ENCODE measurements at places on chromosomes 13 and 19.

DNA sequence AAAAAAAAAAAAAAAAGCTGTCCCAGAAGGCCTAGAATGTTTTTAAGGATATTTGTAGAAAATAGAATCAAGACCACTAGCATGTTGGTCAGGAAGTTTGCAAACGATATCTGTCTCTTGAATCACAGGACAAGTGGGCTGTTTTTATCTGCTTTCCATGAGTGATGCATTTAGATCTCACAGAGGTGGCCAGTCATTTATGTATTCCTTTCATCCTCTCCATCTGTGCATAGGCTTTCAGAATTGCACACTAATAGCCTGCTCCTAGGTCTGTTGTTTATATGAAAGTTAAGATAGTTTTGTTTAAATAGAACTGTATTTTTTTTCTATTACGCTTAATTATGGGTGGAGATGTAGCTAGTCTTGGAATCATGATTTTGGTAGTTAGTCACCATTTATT lies 289.5 kb downstream of the SHISA2 start:
- no peak for DNase-seq

GRCh38 chr19:55606817-55607216 lies 1.4 kb downstream of the ZNF865 start:
- DNase-seq, result no peak

GRCh38 chr19:16062789-16063188 lies 13.5 kb upstream of the TPM4 start:
- no peak for DNase-seq

GRCh38 chr13:93309886-93310523 lies 83.4 kb downstream of the GPC6 start:
- no peak for DNase-seq

DNA sequence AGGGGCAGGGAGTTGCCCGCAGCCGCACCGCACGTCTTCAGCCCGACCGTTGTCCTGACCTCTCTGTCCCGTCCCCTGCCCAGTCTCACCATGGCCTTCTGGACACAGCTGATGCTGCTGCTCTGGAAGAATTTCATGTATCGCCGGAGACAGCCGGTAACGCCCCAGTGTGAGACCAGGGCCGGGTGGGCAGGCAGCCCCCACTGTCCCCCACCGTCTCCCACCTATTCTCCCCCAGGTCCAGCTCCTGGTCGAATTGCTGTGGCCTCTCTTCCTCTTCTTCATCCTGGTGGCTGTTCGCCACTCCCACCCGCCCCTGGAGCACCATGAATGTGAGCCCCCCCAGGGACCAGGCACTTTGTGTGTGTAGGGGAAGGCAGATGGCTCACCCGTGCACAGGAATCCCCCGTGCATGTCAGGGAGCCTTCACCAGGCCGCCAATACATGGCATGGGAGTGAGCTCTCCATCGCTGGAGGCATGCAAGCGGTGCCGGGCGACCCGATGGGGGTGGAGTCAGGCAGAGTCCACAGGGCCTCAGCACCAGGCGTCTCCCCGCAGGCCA lies 1.4 kb downstream of the ABCA7 start:
- no peak for DNase-seq

- DNase-seq, result no peak
Measured at GRCh38 chr19:46845959-46846459, 4.6 kb downstream of the AP2S1 start.

DNA sequence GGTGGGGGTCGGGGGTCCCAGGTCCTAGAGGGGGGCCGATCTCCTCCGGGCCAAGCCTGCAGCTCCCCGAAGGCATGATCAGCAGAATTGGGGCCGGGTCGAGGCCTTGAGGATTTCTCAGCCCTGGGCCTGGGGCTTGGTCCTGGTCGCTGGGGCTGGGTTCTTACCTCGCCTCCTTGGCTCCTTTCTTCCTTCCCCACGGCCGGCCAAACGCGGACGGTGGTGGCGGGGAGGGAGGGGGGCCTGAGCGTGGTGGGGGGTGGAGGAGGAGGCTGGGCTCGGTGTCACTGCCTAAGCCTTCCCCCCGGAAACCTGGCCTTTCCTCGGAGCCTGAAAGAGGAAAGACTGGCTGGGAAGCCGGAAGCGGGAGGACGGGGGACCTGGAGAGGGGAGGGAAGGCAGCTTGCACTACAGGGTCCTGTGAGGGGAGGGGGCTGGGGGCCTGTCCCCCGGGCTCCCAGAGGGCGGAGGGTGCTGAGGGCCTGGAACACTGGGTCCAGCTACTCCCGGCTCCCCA lies at the start of gene ZNF579:
Gene ZNF579 (minus strand): TSS at position 221 of the 517 bp plus-strand sequence. CDS start 1,209 bp downstream, outside the sequence.
- DNase-seq, result peak; percentile 51

DNA sequence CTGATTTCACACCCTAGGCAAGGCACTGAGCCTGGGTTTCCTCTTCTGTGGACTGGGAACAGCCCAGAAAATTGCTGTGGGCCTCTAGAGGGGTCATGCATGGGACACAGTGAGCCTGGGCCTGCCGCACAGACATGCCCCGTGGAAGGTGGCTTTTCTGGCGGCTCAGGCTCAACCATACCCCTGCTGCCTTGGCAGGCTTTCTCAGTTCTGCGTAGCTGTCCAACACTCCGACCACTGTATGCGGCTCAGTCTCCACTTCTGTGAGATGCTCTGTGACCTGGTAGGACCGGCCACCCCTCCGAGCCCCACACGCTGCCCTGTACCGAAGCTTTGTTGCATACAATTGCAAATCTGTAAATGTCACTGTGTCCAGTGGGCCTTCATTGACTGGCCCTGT lies 126.3 kb downstream of the UQCRFS1 start:
- DNase-seq, result no peak

- no peak for DNase-seq
Measured at GRCh38 chr13:20701461-20701860, 2.0 kb upstream of the IL17D start.
